Pulmonary artery endothelial cell (primary cell): ENCODE measurements at places on chromosomes 2 and 18. TPM values are rescaled to one million over a fixed set of nuclear protein-coding genes. Genes with fewer than 3 reads are reported as not detected.

Gene POU3F3
- not detected in 2 replicates for total RNA-seq

Gene CPSF3
- total RNA-seq, result 53.8 and 54.5 TPM in 2 replicates

Gene WDFY1
- total RNA-seq, result 154 and 217 TPM in 2 replicates

Gene REG1B
- not detected in 2 replicates for total RNA-seq

Gene TBR1
- total RNA-seq, result 0.04 and 0.07 TPM in 2 replicates

DNA sequence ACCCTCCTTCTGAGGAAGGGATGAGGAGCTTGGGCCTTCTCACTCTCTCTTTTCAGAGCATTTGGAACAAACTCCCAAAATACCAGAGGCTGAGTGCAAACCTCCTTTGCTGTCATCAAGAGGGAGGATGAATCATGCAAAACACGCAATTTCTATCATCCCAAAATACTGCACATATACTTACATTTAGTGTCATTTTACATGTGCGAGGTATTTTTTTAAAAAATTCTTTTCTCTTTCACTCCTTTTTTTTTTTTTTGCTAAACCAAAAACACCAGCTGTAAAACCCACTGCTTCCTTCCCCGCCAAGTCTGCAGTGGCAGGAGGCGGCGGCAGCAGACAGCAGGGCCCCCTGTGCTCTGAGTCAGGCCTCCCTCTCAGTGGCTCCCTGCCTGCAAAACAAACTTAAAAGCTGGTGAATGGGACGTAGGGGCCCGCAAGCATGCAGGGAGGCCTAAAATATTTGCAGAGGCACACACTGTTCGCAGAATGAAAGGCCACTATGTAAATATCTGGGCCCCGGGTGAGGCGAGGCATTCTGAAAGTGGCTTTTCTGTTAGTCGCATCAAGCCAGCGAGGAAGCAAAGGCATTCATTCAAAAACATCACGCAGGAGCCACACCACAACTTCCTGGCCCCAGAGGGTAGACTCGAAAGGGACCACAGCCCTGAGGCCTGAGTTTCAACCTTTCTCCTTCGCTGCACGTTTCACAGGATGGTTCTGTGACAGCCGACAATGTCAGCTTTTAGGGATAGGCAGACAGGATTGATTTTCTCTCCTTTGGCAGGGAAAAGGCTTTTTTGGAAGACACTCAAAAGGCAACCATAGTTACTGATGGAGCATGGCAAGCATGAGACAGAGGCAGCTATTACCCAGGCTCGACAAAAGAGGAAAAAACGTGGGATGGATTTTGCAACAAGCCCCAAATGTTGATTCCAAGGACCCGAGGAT lies 73.4 kb downstream of the ACTR2 start:
- no peak for DNase-seq

DNA sequence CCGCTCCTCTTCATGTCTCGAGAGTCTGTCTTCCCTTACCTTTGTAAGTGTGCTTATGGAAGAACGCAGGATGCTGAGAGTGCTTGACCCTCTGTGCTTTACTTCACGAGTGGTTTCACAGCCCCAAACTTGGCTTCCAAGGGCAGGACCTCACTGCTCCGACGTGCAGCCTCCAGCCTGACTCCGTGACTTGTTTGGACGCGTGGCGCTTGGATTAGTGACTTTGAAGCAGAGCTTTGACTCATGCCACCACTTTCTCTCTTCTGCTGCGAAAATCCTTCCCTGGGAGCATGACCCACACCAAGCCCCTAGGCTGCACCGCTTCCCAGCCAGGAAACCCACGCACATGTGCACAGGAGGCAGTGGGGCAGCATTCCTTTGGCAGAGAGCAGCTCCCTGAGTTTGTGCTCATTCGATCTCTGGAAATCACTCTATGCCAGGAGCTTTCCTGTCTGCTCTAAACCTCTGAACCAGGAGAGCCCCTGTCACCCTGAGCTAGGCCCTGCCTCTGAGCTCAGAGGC lies 207.8 kb upstream of the HS6ST1 start:
- DNase-seq, result no peak

GRCh38 chr2:15596968-15597367 lies 5.3 kb downstream of the DDX1 start:
- DNase-seq, result no peak

GRCh38 chr18:3914833-3915610 lies 465.1 kb downstream of the TGIF1 start:
- no peak for DNase-seq

DNA sequence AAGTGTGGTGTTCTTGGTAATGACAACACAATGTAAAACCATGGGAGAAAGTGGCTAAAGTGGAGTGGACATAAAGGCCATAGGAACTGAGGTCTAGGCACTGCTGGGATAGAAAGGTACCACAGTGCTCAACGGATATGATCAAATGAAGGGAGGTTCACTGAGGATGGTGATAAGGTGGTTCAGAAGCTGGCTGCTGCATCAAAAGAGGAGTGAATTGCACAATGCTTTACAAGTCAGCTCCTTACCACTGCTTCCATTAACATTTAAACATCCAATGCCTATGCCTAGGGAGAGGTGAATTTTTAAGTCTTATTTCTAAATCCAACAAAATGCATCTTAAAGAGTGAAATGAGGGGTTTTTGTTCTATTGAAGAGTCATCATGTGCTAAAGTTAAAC lies 100.1 kb upstream of the ITGB6 start:
- DNase-seq, result no peak

- no peak for DNase-seq
These were observed 77.0 kb upstream of the LYPD1 start for GRCh38 chr2:132747046-132747445.

DNA sequence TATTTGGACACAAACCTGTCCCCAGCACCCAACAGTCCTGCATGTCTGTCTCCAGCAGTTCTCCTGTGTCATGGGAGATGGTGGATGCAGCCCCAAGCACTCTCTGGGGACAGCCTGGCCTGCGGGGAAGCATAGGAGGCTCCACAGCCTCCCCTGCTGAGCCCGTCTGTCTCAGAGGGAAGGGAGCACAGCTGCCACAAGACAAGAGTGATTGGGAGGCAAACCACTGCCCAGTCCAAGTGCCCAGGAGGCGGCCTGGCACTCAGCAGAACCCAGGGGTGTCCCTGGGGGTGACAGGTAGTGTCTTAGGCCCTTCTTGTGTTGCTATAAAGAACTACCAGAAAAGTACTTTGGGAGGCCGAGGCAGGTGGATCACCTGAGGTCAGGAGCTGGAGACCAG lies 211.2 kb upstream of the MYT1L start:
- no peak for DNase-seq

GRCh38 chr2:55175254-55176093 lies 56.6 kb downstream of the CLHC1 start:
- DNase-seq, result peak; percentile 44

- DNase-seq, result no peak
These were observed 5.6 kb upstream of the WDR7 start for GRCh38 chr18:56645415-56646016.

- no peak for DNase-seq
These were observed 145.5 kb downstream of the MAP4K4 start for GRCh38 chr2:101843048-101843447.

- DNase-seq, result no peak
These were observed 26.8 kb downstream of the MBOAT2 start for GRCh38 chr2:8976442-8977259.

GRCh38 chr2:208222351-208222750 lies 32.5 kb downstream of the IDH1 start:
- no peak for DNase-seq

DNA sequence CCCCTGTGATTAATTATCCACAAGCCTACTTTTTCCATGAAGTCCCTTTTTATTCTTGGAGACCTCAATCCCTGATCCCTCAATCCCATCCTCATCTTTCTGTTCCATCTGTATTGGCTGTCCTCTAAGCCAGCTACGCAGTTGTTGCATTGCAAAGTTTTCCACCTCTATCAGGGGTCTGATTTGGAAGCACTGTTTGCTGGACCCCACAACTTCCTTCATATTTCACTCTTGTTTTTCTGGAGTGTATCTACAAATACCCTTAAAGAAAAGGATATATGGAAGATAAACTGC lies 22.4 kb downstream of the FN1 start:
- DNase-seq, result no peak

- DNase-seq, result no peak
These were observed 411.1 kb downstream of the FIGN start for GRCh38 chr2:163324677-163325076.

DNA sequence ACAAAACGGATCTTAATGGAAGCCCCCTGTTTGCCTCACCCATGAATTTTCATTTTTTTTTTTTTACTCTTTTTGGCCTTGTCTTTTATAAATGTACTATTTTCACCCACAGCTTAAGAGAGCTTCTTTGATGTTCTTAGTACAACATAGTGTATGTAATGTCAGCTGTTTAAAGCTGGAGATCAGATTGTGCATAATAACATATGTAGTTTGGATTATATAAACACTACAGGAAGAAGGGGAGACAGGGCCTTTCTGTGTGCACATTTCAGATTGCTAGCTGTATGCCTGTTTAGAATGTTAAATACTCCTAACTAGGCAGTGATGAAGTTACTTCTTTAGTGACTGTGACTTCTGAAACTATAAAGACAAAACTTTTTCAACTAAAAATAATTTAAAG lies 2.1 kb upstream of the TANC1 start:
- DNase-seq, result no peak

GRCh38 chr2:203672856-203673255 lies 33.6 kb upstream of the CD28 start:
- DNase-seq, result no peak

GRCh38 chr2:235556901-235557300 lies 63.1 kb downstream of the AGAP1 start:
- DNase-seq, result no peak

- no peak for DNase-seq
These were observed 221.0 kb upstream of the TFPI start for GRCh38 chr2:187775196-187775595.

DNA sequence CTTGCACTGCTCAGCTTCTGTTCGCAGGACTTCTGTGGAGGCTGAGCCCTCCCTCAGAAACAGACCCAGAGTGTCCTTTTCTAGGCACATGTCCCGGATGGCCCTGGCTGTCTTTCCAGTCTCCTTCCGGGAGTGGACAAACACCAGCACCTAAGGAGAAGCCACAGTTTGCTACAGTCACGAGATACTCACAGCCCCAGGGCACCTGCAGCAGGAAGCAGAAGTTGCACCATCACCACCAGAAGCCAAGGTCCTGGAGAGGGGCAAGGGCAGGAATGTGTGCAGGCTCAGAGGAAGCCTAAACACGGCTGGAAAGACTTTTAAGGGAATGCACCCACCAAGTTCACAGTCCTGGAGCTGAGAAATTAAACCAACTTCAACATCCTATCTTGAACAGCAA lies 13.6 kb downstream of the SNRNP200 start:
- no peak for DNase-seq

DNA sequence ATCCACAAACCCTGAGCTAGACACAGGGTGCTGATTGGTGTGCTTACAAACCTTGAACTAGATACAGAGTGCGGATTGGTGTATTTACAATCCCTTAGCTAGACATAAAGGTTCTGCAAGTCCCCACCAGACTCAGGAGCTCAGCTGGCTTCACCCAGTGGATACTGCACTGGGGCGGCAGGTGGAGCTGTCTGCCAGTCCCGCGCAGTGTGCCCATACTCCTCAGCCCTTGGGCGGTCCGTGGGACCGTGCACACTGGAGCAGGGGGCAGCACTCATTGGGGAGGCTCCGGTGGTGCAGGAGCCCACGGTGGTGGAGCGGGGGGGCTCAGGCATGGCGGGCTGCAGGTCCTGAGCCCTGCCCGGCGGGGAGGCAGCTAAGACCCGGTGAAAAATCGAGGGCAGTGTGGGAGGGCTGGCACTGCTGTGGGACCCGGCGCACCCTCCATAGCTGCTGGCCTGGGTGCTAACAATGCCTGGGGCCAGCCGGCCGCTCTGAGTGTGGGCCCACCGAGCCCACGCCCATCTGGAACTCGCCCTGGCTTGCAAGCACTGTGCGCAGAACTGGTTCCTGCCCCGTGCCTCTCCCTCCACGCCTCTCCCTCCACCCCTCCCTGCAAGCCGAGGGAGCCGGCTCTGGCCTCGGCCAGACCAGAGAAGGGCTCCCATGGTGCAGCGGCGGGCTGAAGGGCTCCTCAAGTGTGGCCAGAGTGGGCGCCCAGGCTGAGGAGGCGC lies 75.6 kb downstream of the MOB4 start:
- no peak for DNase-seq

DNA sequence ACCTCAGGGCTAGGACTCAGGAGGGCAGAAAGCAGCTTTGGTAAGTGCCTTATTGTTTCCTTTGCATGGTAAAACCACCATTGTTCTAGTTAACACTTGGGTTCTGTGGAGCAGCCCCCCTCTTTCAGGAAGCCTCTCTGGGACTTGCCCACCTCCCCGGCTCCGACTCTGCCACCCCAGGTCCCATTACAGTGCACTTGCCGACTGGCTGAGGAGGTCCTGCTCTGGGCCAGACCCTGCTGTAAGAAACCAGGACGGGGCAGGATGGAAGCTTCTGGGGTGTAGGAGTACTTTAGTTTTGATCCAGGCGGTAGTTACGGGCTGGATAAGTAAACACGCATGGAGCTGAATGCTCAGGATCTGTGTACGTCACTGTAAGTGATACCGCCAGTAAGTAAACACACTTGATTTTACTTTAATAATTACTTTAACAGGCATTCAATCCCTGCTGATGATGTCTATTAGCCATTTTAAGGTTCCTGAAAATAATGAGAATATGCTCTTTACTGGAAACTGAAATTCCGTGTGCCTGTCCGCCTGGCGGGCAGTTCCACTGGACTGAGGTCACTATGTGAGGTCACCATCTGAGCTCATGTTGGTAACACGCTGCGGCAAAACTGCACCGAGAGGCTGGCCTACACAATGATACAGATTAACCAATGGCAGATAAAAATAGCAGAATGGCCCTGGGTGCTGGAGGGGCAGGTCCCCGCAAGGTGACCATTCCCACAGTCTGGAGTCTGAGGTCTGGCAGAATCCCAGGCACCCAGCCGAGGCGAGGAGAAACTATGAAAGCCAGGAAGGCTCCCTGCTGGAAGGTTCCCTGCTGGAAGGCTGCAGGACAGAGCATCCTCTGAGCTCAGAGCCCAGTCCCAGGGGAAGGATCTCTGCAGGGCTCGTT lies 25.2 kb downstream of the HS1BP3 start:
- DNase-seq, result no peak

DNA sequence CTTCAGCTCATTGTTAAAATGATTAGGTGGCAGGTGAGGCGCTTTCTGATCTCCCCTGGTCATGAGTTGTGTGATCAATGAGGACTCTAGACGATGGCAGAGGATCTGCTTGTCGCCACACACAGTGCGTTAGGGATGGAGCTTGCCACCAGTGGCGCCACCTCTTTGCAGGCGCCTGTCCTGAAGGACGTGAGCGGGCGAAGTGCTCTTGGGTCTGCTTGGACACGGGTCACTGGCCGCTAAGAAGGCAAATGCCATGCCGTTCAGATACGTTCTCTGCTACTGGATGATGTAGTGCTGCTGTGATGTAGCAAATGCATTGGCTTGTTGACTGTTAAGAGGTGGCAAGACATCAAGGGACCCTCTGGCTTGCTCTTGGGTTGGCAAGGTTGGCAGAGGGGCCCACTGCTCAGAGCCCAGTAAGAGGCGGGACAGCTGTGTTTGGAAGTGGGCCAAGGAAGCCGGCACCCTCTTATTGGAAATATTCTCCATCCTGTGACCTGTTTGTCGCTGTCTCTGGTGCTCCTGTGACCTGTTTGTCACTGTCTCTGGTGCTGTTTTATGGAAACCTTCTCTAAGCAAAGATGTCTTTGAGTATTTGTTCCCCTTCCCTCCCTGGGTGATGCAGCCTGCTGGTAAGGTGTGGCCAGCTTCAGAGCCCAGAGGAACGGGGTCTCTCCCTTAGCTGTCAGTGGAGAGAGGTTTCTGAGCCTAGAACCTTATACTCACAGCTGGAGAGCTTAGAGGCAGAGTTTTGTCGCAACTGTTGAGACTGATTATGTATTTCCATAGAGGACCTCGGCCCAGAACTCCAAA lies 14.6 kb downstream of the LDLRAD4 start:
- no peak for DNase-seq

- no peak for DNase-seq
These were observed 6.6 kb upstream of the RPL37A start for GRCh38 chr2:216491793-216492596.

GRCh38 chr2:196086517-196087368 lies 18.1 kb upstream of the DNAH7 start:
- DNase-seq, result no peak
